ENCODE measurements at places on chromosomes 12 and 14.
A peak's percentile ranks its signal among the peaks of the same experiment; 100 is the strongest.

DNA sequence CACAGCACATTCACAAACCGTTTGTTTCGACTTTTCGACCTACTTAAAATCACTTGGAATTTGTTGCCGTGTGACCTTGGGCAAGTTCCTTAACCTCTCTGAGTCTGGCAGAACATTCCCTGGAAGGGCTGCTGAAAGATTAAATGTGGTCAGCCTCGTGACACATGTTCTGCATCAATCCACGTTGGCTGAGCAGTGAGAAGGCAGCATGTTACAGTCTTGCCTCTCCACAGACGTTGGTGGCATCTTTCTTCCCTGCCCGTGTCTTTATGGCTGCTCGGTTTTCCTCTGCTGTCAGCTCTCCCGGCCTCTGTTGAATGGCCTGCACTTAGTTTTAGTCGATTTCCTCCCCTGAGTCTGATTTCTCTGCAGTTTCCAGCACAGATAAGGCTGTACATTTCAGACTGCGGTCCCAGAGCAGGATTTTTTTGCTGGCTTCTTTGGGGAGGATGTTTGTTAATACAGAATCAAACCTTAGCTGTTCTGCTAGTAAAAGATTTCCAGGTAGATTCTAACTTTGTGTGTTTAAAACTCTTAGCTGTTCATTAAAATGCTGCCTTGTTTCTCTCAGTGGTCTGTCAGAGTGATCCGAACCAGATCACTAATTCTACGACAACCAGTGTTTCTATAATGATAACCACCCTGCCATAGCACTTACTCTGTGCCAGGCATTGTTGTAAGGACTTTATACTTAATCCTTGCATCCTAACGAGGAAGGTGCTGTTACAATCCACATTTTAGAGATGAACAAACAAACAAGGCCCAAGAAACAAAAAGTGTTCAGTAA, 217.1 kb downstream of the CHST11 start:
- no peak for DNase-seq

DNA sequence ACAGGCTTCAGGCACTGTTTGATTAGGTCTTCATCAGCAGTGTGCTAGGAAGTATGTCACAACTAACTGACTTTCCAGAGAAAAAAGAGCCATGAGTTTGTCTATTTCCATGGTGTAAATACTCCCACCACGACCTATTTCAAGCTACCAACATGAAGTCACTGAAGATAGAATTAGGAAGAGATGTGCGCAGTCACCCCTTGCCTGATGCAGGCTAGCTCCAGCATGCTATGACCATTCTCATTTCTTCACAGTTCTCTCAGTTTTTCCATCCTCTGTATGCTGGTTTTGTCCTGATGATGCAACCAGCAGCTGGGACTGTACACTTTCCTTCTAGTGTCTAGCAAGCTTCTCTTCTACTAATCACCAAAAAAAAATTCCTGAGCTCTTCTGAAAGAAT, 191.6 kb upstream of the NUDT4 start:
- DNase-seq = no peak

DNA sequence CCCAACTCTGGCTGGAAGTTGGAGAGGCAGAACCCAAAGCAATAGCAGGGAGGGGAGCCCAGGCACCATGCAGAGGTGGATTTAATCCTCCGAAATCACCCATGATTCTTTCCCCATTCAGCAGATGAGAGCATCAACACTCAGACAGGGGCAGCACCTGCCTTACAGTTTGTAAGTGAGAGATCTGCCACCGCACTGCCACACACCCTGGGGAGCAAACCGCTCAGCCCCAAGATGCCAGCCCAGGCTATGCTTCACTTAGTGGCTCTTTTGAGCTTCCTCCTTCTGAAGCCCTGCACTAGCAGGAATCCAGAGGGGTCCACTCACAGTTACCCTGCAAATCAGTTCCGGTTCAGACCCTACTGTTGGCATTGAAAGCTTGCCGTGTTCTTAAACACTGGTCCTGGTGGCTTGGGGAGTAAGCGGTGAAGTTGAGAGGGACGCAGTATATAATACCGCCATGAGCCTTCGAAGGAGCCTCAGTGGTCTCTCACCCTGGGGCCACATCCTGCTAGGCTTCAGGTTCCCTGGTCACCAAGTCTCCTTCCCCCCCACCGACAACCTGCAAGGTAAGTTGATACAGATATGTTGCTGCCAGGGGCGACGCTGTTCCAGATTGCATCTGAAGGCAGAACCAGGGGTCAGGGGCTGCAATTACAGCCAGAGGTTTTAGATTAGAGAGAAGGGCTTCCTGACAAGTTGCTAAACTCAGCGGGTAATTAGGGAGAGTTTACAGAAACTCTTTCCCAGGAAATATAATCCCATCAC, 72.0 kb upstream of the CCND2 start:
- no peak for DNase-seq

- DNase-seq = no peak
These were observed 33.2 kb upstream of the CD69 start for GRCh38 chr12:9793779-9794395.

- DNase-seq = no peak
These were observed 80.5 kb downstream of the SAMD4A start for GRCh38 chr14:54647378-54647777.

GRCh38 chr12:123939716-123940626, 32.7 kb downstream of the CCDC92 start:
- DNase-seq = no peak

DNA sequence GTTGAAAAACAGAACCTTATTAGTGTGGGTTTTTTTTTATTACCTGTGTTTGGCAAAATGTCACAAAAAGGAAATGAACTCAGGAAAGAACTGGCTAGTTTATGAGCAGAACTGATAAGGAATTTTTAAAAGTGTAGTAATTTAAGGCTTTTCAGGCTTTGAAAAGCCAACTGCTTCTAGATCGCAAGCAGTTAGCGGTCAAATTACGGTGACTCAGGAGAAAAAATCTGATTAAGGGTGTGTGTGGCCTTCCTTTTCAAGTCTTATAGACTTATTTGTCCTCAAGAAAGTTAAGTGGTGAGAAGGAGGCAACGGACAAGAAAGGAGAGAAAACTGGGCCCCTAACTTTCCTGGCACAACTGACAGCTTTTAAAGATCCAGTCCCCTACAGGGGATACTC, 33.4 kb downstream of the PDZRN4 start:
- DNase-seq = no peak

- no peak for DNase-seq
These were observed at the start of gene HDAC7 for GRCh38 chr12:47819896-47820630. Gene HDAC7 (minus strand): TSS chr12:47819903. CDS start chr12:47819785, 118 bp downstream.

GRCh38 chr12:113457710-113458109, 14.0 kb downstream of the LHX5 start:
- DNase-seq = no peak

DNA sequence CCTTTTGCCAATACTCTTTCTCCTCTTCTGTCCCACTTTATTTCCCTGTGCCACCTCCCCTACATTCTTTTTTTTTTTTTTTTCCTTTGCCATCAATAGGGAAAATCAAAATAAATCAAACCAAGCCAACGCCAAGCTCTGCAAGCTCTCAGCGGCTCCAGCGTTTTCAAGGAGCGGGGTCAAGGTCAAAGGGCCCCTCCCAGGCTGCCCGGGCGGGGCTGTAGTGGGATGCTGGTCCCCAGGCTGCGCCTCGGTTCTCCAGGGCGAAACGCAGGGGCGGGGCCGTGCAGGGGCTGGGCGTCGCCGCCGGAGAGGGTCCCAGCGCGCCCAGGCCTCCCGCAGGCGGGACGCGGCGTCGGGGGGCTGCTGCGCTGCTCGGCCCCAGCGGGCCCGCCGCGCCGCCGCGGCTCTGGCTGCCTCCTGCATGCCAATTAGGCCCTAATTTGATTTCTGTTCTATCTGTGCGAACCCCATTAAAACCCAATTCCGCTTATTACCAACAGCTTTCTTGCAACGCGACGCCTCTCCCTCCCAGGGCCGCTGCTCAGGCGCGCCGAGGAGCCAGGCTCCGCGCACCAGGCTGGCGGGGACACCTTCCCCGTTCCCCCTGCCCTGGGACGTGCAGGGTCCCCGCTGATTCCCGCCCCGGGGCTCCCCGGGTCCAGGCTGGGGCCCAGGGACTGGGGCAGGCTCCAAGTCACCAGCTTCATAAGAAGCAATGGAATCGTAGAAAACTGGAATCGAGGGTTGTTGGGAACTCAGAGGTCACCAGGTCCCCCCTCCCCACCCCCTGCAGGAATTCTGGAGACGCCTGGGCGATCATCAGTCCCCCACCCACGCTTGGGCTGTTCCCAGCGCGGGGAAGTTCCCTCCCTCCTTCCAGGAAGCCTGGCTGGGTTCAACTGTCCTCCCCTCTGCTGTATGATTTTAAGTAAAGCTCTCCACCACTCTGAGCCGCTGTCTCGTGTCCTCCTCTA, 50.7 kb upstream of the MAP1LC3B2 start:
- no peak for DNase-seq

DNA sequence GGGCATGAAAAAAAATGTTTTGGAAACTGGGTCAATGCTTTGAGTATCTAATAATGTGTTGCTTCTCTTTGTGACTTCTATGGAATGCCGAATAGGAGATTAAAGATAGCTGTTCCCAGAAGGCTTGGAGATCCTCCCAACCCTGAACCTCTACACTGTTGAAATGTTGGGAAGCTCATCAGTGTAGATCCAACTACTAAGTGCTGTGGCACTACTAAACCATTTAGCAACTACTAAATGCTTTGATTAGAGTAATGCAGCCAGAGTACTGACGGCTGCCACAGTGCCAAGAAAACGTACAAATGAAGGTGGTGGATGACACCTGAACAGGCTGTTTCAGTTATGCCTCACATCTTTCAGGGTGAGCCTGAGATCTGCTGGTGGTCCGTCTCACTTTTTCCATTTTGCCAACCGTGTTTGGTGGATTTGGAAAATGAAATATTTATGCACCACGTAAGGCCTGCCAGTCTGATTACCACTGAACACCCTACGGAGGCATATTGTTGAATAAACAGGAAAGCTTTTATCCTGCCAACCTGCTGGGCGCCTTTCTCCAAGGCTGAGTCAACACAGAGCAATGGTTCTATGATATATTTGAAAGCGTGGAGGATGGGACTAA, 938.0 kb upstream of the FLRT2 start:
- no peak for DNase-seq

DNA sequence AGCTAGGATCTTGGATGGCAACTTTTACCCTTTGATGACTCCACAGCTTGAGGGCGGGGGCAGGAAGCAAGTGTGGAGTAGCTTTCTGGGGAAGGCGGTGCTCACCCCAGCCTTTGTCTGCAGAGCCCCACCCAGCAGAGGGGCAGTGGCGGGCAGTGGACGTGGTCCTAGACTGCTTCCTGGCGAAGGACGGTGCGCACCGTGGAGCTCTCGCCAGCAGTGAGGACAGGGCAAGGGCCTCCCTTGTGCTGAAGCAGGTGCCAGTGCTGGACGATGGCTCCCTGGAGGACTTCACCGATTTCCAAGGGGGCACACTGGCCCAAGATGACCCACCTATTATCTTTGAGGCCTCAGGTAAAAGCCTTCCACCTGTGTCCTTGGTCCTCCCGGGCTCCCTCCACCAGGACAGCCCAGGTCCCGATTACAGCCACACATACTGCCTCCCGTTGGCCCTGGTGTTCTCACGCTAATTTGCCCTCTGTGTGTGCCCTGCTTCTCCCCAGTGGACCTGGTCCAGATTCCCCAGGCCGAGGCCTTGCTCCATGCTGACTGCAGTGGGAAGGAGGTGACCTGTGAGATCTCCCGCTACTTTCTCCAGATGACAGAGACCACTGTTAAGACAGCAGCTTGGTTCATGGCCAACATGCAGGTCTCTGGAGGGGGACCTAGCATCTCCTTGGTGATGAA, 1.2 kb downstream of the TAPBPL start:
- no peak for DNase-seq

GRCh38 chr12:46657453-46658411, 168.1 kb downstream of the SLC38A4 start:
- no peak for DNase-seq

DNA sequence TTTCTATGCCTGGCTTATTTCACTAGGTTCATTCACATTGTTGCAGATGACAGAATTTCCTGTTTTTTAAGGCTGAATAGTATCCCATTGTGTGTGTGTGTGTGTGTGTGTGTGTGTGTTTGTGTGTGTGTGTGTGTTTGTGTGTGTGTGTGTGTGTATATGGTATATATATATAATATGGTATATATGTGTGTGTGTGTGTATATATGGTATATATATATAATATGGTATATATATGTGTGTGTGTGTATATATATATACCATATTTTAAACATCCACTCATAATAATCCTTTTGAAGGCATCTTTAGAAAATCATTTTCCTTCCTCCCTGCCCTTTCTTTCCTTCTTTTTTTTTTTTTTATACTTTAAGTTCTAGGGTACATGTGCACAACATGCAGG, 5.0 kb upstream of the CCDC198 start:
- DNase-seq = no peak

GRCh38 chr12:70120970-70121369, 122.3 kb upstream of the CNOT2 start:
- DNase-seq = peak; percentile 50

GRCh38 chr12:4987076-4988046, 56.3 kb upstream of the KCNA5 start:
- no peak for DNase-seq

GRCh38 chr12:100154474-100155247, 12.0 kb upstream of the BLTP3B start:
- DNase-seq = no peak

- DNase-seq = no peak
These were observed 296.5 kb upstream of the TMEM132C start for GRCh38 chr12:127970491-127970890.

DNA sequence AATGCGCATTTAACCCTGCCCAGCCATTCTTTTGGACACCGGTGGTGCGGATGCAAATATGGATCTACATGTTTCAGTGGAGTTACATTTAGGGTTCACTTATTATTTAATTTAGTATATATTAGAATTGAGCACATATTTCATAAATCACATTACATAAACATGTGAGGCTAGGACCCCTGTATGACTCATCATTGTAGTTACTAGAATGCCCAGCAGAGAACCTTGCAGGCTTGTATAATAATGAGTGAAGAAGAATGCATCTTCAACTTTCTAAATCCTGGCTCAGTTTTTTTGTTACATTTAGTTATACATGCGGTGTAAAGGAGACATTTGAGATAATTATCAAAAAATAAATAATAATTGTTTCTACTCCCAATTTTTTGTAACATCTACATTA, 369.0 kb downstream of the ATP23 start:
- no peak for DNase-seq

DNA sequence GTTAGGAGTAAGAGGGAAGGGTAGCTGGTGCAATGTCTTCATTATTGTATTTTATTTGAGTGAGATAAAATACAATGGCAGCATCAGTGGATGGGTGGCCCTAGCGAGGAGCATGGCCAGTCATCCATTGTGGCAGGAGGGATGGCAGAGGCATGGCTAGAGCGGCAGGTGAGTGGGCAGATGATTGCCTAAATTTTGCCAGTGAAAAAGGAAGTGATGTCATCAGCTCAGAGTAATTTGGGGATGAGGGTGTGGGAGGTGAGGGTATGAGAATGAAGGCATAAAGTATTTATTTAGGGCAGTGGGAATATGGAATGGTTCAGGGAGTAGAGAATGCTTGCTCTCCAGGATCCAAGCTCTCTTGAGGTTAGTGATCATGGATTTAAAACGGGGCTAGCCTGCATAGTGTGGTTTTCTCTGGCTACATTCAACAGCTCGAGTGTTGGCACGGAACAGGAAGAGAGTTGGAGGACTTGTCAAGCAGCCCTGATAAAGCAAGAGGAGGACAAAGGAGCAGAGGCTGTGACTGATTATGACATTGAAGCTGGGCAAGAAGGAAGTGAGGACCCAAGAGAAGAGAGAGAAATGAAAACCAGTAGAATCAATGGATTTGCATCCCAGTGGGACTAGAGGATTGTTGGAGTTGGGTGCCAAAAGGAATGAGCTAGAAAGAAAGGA, 18.7 kb upstream of the SERPINA6 start:
- DNase-seq = no peak
